ENCODE measurements at places on chromosomes 4 and X. TPM values are rescaled to one million over a fixed set of nuclear protein-coding genes. Genes with fewer than 3 reads are reported as not detected.

DNA sequence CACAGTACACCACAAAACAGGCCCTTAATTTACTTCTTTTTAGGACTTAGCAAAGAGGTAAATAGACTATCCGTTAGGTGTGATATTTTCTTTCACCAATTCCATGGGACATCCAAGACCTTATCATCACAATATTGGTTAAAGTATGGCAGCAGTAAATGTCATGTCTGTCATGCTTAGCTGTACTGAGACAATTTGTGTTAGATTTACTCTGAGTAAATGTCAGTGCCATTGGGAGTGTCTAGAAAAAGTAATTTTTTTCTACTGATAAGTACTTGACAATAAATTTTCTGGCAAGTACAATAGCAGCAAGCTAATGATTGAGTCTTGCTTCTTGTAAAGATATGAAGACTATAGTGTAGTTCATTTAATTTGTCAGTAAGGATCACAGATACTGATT is 756.1 kb downstream of the FAM133A start:
- H3K4me1 ChIP-seq, result no peaks in the 10 kb centered on the region
- H3K27ac ChIP-seq, result no peak overlapping the region
- DNase-seq, result no peak
- no peaks in the 10 kb centered on the region for H3K27me3 ChIP-seq
- no peaks in the 10 kb centered on the region for H3K36me3 ChIP-seq

DNA sequence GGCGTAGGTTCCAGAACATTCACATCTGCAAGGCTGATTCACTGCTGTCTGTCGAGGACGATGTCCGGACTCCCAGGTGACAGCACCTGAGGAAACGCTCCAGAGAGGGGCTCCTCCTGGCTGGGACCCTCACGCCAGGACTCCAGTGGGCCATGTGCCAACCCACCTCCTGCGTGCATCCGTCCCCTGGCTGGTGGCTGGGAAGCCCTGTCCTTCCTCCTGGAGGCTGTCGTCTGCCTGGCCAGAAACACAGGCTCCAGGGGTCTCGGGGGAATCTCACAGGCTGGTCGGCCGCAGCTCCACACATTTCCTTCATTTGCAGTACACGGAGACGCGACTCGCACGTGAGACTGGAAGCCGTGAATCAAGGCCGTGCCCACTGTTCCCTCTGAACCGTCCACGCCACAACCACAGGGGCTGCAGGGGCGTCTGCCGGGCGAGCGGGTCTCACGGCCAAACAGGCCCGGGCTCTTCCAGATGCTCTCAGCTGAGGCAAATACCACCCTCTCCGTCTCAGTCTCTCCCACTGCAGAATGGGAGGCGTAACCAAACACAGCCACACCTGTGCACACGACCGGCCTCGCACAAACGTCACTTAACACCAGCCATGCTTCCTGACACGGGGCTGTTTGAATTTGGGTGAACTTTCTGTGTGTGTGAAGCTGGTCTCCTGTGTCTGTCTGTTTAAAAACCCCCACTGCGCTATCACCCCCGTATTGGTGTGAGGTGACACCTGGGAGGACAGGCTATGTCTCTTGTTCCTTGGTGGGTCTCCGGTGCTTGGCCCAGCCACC is 38.7 kb upstream of the MXD4 start:
- DNase-seq, result no peak
- H3K27me3 ChIP-seq, result no peaks in the 10 kb centered on the region
- H3K36me3 ChIP-seq, result peaks cover 7% of the 10 kb centered on the region

DNA sequence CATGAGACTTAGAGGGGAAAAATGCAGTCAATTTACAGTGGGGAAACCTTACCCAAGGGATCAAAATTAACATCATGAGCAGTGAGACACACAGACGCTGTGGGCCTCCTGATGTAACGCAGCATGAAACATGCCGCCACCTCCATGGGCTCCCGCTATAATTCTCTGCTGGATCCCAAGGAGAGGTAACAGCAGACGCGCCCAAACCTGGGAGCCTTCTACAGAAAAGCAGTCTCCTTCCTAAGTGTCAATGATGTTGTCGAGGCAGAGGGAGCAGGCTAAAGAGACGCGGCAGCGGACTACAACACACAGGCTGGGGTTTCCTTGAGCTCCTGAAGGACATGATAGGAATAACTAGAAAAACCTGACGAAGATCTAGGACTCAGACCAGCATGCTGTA is 142.3 kb downstream of the AFAP1 start:
- no peaks in the 10 kb centered on the region for H3K27me3 ChIP-seq
- no peak overlapping the region for H3K4me3 ChIP-seq
- no peak overlapping the region for H3K27ac ChIP-seq
- DNase-seq, result no peak
- H3K4me1 ChIP-seq, result no peaks in the 10 kb centered on the region

DNA sequence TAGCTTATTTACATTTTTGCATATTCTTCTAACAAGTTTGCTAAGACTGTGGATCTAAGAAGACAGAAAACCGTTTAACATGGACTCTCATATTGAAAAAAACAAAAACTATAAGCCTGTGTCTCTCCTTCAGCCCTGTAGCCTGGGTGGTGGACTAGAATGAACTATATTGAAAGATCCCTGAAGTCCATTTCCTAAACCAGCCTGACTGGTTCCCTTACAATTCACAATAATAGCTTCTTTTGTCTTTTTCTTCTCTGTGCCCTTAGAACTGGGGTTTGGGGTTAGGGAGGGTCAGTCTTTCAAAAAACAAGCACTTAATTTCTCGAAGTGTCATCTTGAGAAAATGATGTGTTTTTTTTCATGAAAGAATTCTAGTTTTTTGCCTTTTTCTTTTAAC is 59.0 kb downstream of the GSTCD start:
- peaks cover 27% of the 10 kb centered on the region for H3K36me3 ChIP-seq
- peaks cover 18% of the 10 kb centered on the region for H3K4me1 ChIP-seq
- no peaks in the 10 kb centered on the region for H3K27me3 ChIP-seq
- no peak overlapping the region for H3K4me3 ChIP-seq
- DNase-seq, result no peak

The GPR119 gene
- total RNA-seq, result not detected
